ENCODE measurements at places on chromosomes 3 and 15. TPM values are rescaled to one million over a fixed set of nuclear protein-coding genes. Genes with fewer than 3 reads are reported as not detected.

The ECE2 gene
- total RNA-seq = not detected

GRCh38 chr3:79491029-79491641 is 276.7 kb downstream of the ROBO1 start:
- H3K4me3 ChIP-seq = no peak overlapping the region
- H3K36me3 ChIP-seq = no peaks in the 10 kb centered on the region
- DNase-seq = no peak
- no peaks in the 10 kb centered on the region for H3K27me3 ChIP-seq
- H3K27ac ChIP-seq = no peak overlapping the region

GRCh38 chr3:126752303-126753190 is 48.5 kb downstream of the CHCHD6 start:
- no peaks in the 10 kb centered on the region for H3K4me1 ChIP-seq
- peak; percentile 79 for DNase-seq
- no peak overlapping the region for H3K4me3 ChIP-seq
- H3K36me3 ChIP-seq = no peaks in the 10 kb centered on the region
- no peaks in the 10 kb centered on the region for H3K27me3 ChIP-seq

The LRRC31 gene
- total RNA-seq = not detected

Data from heart right ventricle (tissue), 16 donors.